Right cardiac atrium (tissue), 5 donors: ENCODE measurements at places on chromosomes 7 and 10. TPM values are rescaled to one million over a fixed set of nuclear protein-coding genes. Genes with fewer than 3 reads are reported as not detected.

TMEM213 gene
- total RNA-seq: not detected

DNA sequence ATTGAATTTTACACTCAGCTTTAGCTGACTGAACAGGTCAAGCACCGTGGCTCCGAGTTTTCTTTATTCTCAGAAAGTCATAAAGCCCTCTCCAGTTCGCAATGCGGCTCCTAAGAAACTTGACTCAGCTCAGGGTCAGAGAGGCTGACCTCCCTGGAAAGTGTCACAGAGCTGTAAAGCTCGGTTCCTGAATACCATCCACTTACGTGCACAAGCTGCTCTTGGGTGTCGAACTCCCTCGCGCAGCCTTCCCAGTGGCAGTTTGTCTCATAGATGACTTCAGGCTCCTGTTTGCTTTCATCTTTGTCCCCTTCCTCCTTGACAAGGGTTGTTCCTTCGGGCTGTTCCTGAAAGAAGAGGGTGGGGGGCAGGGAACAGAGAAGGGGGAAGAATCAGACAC, 213.7 kb downstream of the GLI3 start:
- no peak for DNase-seq

DNA sequence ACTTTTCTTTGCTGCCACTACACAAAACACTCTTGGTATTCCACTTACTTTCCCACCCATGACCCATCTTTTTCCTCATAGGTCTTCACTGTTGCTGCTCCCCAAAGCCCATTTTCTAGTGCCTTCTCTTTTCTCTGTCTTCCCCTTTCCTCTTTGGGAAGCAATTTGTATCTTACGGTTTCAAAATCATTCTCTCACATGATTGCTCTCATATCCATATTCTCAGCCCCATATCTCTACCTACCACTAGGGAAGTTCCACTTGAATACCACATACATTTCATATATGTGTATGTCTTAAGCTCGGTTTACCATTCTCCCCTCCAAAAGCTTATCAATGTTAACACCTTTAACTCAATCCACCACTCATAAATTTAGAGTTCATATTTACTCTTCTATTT, 3.2 kb upstream of the UBE2D1 start:
- DNase-seq: no peak

GRCh38 chr10:35781643-35782035, 139.5 kb upstream of the FZD8 start:
- DNase-seq: no peak

GRCh38 chr10:63210611-63211196, 77.6 kb downstream of the NRBF2 start:
- no peak for DNase-seq

GRCh38 chr7:82527851-82528250, 84.3 kb upstream of the CACNA2D1 start:
- no peak for DNase-seq

ANXA8L1 gene
- 1.3 TPM for total RNA-seq

DNA sequence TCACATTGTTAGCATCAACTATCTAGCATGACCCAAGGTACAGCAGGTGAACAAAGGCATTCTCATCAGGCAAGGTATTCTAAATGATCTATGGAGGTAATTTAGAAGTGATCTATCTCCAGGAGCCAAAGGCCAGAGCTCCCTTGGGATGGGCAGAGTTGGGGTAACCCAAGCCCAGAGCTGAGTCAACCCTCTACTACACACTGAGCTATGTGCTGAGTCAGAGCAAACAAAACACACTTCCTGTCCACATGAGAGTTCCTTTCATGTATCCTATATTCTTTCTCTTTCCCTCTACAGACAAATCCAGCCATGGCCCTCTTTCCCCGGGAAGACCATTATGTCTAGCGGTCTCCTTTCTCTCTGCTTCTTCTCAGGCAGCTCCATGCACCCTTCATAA, 68.2 kb upstream of the AGK start:
- DNase-seq: no peak

- no peak for DNase-seq
Observed at GRCh38 chr7:156378806-156379205, 261.8 kb upstream of the RNF32 start.

DNA sequence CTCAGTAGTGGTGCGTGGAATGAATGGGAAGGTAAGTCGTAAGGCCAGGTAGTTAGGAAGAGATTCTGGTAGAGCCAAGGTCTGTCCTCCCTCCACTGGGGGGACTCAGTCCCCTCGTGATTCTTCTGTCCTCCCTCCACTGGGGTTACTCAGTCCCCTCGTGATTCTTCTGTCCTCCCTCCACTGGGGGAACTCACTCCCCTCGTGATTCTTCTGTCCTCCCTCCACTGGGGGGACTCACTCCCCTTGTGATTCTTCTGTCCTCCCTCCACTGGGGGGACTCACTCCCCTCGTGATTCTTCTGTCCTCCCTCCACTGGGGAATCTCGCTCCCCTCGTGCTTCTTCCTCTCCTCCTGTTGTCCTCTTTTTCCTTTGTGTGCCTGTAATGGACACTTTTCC, 125.1 kb downstream of the CELF2 start:
- no peak for DNase-seq

ADRB1 gene
- 48.0 TPM for total RNA-seq

- DNase-seq: no peak
Observed at GRCh38 chr7:131112431-131112830, 215.2 kb upstream of the MKLN1 start.

EN2 gene
- total RNA-seq: 0.11 TPM

MTG1 gene
- total RNA-seq: 21.4 TPM

DNA sequence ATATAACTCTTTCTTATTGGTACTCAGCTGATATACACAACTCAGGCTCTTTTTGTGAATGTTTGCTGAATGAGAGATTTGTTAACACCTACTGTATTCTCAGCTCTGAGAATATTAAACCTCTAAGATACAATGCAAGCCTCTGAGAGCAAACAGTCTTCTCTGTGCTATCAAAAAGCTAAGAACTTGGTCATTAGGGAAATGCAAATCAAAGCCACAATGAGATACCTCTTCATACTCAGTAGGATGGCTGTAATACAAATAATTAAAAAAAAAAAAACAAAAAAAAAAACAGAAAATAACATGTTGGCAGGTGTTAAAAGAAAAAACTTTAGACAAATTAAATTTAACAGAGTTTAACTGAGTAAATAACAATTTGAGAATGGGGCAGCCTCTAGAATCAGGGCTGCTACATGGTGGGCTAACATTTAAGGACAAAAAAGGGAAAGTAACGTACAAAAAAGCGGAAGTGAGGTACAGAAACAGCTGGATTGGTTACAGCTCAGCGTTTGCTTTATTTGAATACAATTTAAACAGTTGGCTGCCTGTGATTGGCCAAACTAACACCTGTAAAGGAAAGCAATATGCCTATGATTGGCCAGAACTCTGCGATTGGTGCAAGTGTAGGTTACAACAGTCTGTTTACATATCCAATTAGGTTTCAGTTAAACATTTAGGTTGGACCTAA, 14.8 kb upstream of the MTURN start:
- DNase-seq: no peak

GRCh38 chr7:157255201-157255606, 81.6 kb upstream of the DNAJB6 start:
- DNase-seq: no peak

DNA sequence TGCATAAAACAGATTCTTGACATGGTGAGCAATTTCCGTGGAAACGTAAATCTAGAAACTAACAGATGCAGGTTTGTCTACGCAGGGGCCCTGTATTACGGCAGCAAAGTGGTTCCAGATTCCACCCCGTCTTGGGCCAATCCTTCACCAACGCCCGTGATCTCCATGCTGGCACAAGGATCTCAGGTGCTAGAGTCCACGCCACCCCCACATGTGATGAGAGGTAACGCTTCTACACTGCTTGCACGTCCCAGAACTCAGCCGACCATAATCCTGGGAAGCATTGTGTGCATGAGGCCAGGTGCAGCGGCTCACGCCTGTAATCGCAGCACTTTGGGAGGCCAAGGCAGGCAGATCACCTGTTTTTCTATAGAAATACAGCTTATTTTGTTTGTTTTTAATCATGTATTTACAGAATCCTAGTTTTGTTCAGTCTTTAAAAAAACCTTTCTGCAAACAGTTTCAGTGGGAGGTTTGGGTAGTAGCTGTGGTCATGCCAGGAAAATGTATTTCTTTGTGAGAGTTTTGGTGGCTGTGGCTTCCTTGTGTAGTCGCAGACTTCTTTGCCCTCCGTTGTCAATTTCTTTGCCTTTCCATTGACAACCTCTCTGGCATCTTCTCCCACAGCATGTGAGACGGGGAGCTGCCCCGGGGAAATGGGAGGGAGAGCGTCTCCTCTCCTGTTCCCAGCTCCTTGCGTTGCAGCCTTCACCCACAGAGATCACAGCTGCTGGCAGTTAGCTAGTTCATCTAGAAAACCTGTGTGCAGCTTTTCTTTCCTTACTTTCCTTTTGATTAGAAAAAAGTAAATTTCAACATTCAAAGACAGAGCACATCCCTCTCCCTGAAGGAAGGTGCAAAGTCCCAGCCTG, 35.7 kb downstream of the ITIH2 start:
- DNase-seq: no peak

FAM221A gene
- 5.6 TPM for total RNA-seq

DNA sequence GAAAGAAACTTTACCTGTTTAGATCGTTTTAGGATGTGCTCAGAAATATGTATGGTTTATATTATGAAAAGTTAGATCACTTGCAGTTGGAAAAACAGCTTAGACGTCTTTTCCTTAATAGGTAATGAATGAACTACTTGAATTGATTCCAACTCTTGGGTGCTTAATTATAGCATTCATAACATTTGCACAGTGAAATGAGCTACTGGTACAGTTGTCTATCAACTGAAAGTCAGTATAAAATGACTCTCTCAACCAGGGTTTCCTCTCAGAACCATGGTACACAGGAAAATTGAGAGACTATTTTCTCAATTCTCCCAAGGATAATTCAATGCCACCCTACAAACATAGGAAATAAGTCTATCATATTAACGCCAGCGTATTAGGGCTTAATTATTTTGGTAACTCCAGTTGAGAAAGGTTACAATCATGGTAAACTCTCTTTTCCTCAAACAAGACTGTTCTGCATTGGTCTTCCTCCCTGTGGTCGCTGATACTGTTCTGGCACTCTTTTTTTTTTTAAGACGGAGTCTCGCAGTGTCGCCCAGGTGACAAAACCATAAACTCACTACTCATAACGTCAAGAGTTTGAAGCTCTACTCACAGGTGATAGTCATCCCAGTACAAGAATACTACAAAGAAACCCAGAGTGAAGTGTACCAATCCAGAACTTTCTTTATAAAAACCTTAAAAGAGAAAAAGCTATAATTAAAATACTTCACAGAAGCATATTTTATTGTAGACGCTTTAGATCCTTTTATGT, 2.0 kb downstream of the ANLN start:
- DNase-seq: no peak

- DNase-seq: no peak
Observed at GRCh38 chr10:44466236-44466635, 81.3 kb upstream of the CXCL12 start.

GRCh38 chr10:48454302-48455054, 148.0 kb downstream of the MAPK8 start:
- DNase-seq: no peak

DNA sequence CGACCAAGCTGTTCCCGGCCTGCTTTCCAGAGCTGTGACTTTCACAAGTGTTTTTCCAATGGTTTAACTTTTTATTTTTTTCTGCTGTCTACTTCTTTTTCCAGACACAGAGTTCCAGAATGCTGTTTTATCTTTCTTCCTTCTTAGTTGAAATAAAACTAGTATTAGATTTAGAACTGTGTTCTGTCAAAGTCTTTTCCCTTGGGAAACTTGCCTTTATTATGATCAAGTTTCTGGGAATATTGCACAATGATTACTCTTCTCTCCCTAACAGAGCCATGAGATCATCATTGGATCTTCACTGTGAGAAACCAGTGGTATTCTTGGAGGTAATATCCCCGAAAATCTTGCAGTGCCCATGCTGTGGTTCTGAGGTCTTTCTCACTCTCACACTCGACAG, 104.9 kb upstream of the KCND2 start:
- DNase-seq: no peak
